ENCODE measurements at places on chromosomes 1 and 21.

- DNase-seq: no peak
Observed at GRCh38 chr1:172144445-172145061, 275.9 kb upstream of the C1orf105 start.

GRCh38 chr1:233255145-233255544 lies 40.4 kb downstream of the PCNX2 start:
- DNase-seq: no peak

DNA sequence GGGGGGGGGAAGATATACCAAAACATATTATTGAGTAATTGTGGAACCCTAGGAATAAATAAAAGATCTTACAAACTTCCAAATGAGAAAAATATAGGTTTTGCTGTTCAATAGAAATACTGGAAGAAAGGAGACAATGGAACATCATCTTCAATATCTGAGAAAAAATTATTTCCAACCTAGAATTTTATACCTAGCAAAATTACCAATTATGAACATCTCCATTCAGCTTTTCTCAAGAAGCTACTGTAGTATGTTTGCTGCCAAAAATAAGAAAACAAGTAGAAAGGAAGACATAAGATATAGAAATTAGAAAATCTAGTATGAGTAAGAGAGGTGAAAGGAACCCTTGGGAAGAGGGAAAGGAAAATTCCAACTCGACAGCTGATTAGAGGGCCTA lies 84.0 kb downstream of the GPR52 start:
- DNase-seq: no peak

- DNase-seq: no peak
Observed at GRCh38 chr21:28068455-28069358, 924.0 kb downstream of the LTN1 start.

- peak; percentile 14 for DNase-seq
Observed at GRCh38 chr1:221440658-221441057, 301.2 kb downstream of the DUSP10 start.

GRCh38 chr1:209106237-209106741 lies 477.2 kb upstream of the CAMK1G start:
- DNase-seq: peak; percentile 36

GRCh38 chr1:18955441-18956192 lies 859 bp downstream of the IFFO2 start:
- peak; percentile 55 for DNase-seq

- peak; percentile 77 for DNase-seq
Observed at GRCh38 chr21:18007121-18007520, 188.0 kb upstream of the C21orf91 start.

GRCh38 chr1:113392541-113393128 lies 2.3 kb downstream of the MAGI3 start:
- DNase-seq: no peak

- peak; percentile 2 for DNase-seq
Observed at GRCh38 chr1:80769208-80769750, 1031.5 kb upstream of the ADGRL2 start.

DNA sequence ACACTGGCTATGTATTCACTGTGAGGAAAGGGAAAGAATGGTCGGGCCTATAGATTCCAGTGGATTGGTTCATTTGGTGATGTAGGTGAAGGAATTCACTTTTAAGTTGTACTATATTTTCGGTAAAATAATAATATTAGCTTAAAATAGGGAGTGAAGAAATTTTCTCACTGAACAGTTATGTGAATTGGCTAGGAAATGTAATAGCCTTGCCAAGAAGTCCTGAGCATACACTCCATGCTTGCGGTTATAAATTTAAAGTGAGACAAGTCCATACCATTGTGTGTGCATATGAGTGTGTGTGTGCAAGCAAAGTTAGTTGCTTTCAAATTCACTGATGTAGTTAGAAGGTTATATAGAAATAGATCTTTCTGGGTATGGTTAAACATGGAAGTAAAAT lies 1651.0 kb downstream of the NCAM2 start:
- no peak for DNase-seq

- peak; percentile 59 for DNase-seq
Observed at GRCh38 chr1:21175670-21176581, 771 bp downstream of the EIF4G3 start.

DNA sequence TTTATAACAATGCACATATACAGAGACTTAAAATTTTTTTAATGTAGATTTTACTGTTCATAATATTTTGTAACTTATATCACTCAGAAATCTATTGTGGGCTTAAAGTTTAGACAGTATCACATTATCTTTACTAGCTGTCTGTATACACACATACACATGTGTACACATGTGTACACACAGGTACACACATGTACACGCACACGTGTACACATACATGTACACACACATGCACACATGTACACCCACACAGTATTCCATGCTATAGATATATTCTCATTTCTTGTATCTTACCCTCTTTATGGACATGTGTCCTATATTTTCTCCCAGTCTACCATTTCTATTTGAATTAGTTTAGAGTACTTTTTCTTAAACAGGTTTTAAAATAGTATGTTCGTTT lies 123.3 kb downstream of the USP25 start:
- DNase-seq: no peak

DNA sequence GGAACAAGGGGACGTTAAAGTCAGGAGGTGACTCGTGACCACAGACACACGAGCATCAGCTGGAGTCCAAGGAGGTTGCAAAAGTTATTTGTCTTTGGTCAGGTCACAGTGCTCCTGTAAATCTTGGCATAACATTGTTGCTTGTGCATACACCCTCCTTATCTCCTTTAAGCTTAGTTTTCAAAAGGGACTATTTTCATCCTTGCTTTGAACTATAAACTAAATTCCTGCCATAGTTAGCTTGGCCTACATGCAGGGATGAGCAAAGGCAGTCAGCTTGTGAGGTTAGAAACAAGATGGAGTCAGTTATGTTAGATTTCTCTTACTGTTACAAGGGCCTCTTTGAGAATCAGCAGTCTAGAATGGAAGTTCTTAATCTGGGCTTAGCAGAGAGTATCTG lies 28.0 kb upstream of the FASLG start:
- no peak for DNase-seq

GRCh38 chr21:44079846-44080245 lies 27.4 kb upstream of the PWP2 start:
- no peak for DNase-seq

DNA sequence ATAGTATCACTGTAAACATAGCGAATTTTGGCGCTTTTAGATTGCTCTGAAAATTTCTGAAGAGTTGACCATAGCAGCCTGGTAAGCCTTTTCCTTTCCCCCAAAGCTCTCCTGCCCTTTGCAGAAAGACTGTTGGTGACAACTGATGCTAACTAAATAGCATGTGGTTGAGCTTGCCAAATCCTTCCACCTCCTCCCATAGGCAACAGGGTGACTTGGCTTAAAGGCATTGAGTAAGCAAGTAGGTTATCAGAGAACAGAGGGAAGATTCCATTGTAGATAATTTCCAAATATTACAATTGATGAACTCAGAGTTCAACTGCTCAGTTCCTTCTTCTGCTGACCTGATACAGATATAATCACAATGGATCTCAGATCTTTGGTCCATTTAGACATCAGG lies 19.9 kb upstream of the HMGCL start:
- DNase-seq: no peak

DNA sequence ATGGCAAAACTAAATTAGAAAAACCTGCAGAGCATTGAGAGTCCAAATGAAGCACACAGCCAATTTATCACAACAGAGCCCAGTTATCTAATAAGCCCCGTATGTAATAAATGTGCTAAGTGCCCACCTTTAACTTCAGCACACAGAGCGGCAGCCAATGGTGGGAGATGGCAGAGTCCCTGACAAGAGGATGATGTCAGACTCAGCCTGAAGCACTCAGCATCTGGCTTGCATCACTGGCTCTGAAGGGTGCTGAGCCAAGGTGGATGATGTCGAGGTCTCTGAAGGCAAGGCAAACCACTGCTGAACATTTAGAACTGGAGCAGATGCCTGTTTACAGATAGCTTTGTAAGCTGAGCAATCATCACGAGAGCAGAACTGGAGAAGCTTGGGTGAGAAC lies 118.3 kb downstream of the NUF2 start:
- DNase-seq: no peak

DNA sequence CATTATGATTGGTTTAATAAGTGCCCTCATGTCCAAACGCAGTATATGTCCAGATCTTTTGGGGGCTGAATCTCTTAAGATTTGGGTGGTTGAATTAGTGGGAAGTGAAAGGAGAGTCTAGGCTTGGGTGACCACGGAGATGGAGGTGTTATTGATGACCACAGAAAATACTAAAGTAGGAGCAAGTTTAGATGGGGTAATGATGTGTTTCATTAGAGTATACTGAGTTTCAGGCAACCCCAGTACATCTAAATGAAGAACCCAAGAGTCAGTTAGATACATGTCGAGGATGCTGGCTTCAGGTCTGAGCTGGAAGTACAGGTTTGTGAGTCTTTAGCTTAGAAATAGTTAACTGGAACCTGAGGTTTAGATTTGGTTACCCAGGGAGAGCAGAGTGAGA lies 6.5 kb upstream of the ZZZ3 start:
- DNase-seq: no peak

- no peak for DNase-seq
Observed at GRCh38 chr1:211305044-211305443, 21.6 kb upstream of the TRAF5 start.

DNA sequence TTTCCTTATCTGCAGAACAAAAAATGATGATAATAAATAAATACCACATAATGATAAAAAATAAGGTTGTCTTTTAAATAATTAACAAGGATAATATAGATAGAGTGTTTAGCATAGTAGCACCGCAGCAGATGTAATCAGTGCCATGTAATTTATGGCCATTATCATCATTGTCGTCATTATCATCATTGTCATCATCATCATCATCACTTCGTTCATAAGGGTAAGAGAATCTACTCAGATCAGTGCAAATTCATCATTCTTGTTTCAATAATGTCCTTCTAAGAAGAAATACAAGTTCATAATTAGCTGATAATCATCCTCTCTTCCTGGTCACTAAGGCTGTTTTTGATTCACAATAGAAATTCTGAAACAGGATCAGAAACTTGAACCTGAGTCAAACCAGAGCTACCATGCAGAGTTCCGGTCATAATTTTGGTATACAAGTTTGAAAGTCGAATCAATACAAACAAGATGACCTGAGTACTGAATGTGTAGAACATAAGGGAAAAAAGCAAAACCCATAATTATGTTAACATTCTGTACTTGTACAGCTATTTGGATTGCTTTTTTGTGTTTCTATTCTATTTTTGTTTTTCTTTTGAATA lies 172.0 kb downstream of the LRRC40 start:
- DNase-seq: no peak

GRCh38 chr1:10473145-10473765 lies 926 bp upstream of the DFFA start:
- no peak for DNase-seq

DNA sequence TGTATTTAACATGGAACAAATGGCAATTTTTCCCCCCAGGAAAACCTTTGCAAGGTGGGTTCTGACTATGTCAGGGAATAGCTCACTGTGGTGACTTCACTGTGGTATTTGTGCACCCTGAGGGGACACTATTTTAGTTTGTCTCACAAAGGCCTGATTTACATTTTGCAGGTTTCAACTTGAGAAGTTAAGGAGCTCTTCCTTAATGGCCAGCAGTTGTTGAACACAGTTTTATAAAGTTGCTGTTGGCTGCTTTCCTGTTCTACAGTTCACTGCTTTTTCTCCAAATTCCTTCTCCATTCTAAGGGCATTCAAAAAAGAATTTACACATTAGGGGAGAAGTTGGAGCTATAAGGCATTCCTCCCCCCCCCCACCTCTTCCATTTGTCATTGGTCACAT lies 4.6 kb downstream of the LAMC1 start:
- no peak for DNase-seq

DNA sequence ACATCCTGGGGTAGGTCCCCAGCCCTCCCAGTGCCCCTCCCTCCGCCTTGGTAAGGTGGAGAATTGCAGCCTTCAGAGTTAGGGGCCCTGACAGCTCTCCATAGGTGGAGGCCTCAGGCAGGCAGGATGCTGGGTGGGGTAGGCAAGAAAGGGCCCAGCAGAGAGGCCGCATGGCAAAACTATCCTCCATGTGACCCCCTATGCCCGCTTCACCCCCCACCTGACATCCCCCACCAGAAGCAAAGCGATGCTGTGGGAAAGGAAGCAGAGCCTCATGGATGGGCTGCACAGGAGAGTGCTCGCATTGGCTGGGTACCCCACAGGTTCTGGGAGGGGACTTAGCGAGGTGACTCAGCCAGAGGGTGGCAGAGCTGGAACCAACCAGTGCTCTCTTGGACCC lies 1.6 kb downstream of the S100A9 start:
- no peak for DNase-seq

GRCh38 chr1:63601061-63601460 lies 7.8 kb downstream of the PGM1 start:
- no peak for DNase-seq

GRCh38 chr1:160206421-160207117 lies 1.4 kb downstream of the PEA15 start:
- DNase-seq: no peak

- DNase-seq: peak; percentile 15
Observed at GRCh38 chr1:162389021-162389818, 7.7 kb downstream of the C1orf226 start.

- no peak for DNase-seq
Observed at GRCh38 chr1:29364101-29364678, 127.9 kb downstream of the PTPRU start.

DNA sequence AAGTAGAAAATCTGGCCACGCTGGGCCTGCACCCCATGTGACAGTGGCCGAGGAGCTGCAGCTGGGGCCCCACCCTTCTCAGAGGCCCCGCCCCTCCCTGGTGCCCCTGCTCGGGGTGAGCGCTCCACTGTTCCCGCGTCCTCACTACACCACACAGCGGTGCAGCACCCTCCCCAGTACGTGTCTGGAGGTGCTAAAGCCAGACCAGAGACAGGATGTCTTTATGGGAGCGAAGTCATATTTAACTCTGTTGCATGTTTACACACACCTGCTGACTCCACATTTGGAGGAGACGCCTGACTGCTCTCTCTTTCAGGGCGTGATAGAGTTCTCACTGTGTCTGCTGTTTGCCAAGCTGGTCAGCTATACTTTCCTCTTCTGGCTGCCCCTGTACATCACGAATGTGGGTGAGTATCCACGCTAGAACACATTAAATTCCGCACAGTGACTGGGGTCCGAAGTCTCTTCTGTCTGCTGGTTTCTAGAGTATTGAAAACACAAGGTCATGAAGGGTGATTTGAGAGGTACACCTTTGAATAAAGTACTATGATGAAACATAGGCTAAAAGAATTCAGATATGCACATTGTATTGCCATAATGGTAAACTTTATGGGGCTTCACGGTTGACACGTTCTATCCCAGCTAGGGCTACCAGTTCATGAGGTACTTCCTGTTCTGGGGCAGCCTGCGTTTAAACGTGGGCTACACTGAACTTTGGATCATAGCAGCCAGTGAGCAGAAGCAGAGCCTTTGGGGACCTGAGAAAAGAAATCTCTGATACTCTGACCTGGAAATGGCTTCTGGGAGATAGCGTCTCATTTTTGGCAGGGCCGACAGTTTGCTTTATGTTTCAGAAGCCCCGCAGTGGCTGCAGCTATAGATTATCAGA lies 48.4 kb downstream of the SLC37A1 start:
- peak; percentile 71 for DNase-seq

All from NCI-H1417 (cell line).